GM04504 (cell line): ENCODE measurements at places on chromosomes 7 and 10.

DNA sequence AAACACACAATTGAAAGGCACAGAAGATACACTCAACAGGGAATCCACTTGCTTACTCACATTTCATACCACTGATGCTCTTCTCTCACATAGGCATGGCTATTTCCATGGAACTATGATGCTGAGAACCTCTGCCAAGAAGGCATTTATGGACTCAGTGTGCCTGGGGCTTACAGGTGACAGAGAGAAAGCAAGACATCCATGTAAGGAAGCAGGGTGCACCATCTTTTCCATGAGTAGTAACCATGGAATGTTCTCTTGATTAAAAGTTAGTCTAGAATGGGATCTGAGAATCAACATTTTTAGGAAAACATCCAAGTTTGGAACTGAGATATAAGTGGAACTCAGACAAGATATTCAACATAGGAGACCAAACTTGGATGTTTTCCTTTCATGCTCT, 52.5 kb upstream of the MACC1 start:
- no peak for DNase-seq

- DNase-seq: no peak
Observed at GRCh38 chr7:40205992-40206391, 71.2 kb downstream of the SUGCT start.

DNA sequence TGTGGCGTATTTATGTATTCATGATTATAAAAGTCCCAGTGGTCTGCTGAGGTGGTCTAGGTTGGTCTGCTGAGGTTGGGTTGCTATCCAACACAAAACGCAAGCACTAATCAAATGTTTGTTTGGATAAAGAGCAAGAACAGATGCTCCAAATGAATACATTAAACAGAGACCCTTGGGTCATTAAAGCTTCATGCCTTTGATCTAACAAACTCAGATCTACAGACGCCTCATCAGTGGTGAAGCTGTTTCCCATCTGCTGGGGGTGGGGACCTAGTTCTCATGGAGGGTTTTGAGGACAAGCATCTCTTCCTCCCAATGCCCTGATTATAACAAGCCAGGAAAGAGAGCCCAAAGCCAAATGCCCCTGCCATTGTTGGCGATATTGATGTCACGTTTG, 786.7 kb downstream of the NRG3 start:
- DNase-seq: no peak

- DNase-seq: no peak
Observed at GRCh38 chr7:158303121-158303520, 284.5 kb downstream of the PTPRN2 start.

DNA sequence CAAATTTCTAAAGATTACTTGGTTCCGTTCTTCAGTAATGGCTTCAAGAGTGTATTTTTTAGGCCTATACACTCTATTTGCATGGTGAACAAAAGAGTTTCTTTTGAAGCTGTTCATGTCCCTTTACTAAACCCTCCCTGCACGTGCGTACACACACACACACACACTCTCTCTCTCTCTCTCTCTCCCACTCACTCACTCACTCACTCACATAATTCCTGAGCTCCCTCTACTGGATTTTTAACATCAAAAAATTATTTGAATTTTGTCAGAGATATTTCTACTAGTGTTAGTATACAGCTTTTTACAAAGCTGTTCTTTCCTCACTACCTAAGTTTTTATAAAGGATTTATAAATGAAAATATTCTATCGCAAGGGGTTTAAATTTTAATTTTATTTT, 85.9 kb downstream of the UBE3C start:
- DNase-seq: peak; percentile 13

- DNase-seq: no peak
Observed at GRCh38 chr10:71751515-71752224, 21.6 kb downstream of the VSIR start.

GRCh38 chr10:35896001-35896400, 253.9 kb upstream of the FZD8 start:
- DNase-seq: no peak

- DNase-seq: no peak
Observed at GRCh38 chr10:4067931-4068561, 283.0 kb upstream of the KLF6 start.

- DNase-seq: peak; percentile 84
Observed at GRCh38 chr7:101017064-101017777, 2.7 kb upstream of the MUC17 start.

- no peak for DNase-seq
Observed at GRCh38 chr10:60575105-60575504, 185.4 kb upstream of the ANK3 start.

GRCh38 chr10:122142641-122143237, 128.4 kb upstream of the BTBD16 start:
- DNase-seq: no peak

DNA sequence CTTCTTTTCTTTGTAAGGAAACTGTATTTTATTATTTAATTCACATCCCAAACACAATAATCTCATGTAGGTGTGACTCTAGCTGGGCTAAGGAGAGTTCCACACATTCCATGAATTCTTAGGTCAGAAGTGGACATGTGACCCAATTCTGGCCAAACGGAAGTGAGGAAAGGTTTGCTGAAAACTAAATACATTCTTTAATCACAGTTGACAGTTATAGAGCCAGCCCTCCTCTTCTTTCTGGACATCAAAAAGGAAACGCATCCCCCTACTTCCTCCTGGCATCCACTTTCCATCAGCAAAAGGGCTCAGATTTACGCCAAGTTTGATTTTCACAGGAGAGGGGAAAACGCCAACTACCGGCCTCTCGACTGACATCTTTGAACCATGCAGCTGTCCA, 774.4 kb upstream of the POM121L12 start:
- no peak for DNase-seq

DNA sequence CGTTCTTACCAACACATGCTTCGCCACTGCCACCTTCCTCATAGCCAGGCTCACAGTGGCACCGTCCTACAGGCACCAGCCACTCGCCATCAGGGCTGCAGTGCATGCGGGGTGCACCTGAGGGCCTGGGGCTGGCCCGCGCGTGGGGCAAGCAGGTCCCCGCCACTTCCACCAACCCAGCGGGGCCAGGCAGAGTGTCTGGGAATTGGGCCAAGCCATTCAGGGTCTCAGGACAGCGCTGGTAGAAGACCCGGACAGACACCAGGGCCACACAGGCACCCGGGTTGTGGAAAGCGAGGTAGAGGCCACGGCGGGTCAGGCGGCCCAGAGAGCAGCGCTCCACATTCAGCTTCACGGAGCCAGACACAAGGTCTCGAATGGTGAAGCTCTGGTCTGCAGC, 9.0 kb downstream of the EPHA1 start:
- no peak for DNase-seq

DNA sequence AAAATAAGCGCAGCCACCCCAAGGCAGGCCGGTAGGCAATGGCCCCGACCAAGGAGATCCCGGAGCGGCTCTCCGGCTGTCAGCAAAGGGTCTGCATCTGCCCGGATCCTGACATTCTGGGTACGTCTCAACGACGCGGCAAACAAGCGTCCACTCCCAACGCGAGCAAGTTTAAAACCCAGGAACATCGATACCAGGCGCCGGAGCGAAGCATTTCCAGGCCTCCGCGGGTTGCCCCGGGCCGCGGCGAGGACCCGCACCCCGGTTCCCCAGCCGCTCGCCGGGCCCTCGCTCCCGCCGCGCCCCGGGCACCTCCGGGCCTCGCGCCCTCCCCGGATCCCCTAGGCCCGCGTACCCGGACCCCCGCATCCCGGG, 453 bp downstream of the URGCP start:
- no peak for DNase-seq

DNA sequence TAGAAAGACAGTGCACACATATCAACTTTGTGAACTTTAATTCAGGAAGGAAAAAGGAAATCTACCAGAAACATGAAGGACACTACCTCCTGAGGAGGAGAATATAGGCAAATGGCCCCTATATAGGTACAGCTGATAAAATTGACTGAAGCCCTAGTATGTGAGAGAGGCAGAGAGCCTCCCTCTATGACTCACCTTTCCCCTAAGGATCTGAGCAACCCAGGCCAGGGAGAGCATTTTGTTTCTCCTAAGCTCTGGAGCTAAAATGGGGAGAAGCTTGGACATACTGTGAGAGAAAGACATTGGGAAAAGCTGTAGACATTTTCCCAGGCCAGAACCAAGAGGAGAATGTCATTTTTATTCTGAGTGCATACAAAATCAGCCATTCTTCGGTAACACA, 303.5 kb downstream of the AHR start:
- DNase-seq: no peak

DNA sequence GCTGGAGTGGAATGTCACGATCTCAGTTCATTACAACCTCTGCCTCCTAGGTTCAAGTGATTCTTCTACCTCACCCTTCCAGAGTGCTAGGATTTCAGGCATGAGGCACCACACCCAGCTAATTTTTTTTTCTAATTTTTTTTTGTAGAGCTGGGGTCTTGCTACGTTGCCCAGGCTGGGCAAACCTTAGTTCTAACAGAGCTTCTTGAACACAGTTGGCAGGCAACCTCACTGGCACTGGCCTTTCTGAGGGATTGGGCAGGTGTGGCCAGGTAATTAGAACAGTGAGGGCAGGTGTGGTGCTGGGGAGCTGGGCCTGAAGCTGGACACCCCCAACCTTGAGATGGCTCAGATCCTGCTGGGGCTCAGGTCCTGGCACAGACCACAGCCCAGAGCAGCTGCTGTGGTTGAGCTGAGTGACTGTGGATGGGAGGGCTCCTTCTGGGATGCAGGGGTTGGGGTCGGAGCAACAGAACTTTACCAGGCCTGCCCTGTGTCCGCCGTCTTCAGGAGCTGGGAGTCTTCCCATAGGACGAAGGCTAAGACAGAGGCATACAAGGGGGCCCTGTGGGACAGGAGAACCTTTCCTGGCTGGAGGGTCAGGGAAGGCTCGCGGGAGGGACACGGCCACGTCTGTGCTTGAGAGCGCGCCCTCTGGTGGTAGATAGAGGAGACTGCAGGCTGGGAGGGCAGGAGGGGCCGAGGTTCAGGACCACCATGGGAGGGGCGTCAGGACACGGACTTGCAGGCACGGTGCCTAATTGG, 48.2 kb downstream of the COL26A1 start:
- no peak for DNase-seq

- peak; percentile 13 for DNase-seq
Observed at GRCh38 chr7:103573479-103574058, 127.6 kb upstream of the SLC26A5 start.

DNA sequence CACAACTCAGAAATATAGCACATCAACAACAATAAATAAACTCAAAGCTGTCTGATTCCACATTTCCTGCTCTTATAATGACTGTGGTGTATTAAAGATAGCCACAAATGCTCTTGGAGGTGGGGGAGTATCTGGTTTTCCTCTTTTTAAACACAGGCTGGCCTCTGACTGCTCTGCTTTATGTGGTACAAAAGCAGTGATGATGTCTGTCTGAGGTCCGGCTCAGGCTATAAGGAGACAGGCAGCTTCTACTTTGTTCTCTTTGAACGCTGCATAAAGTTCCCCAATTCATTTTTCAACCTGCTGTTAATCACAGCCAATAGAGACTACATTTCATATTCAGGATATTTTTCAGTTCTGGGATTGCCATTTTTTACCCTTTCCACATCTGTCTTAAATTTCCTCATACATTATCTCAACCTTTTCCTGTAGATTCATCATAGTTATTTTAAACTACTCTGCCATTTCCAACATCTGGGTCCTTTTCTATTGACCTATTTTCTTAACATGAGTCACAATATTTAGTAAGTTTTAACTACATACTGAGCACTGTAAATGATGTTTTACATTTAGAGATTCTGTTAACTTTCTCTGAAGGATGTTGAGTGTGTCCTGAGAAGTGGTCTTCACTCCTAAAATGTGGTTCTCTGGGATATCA, 64.9 kb downstream of the CRPPA start:
- DNase-seq: no peak

DNA sequence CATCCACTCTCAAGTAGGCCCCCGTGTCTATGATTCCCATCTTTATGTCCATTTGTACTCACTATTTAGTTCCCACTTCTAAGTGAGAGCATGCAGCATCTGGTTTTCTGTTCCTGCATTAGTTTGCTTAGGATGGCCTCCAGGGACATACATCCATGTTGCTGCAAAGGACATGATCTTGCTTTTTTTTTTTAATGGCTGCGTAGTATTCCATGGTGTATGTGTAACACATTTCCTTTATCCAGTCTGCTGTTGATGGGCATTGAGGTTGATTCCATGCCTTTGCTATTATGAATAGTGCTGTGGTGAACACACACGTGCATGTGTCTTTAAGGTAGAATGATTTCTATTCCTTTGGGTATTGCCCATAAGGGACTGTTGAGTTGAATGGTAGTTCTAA, 67.8 kb downstream of the SFMBT2 start:
- no peak for DNase-seq

DNA sequence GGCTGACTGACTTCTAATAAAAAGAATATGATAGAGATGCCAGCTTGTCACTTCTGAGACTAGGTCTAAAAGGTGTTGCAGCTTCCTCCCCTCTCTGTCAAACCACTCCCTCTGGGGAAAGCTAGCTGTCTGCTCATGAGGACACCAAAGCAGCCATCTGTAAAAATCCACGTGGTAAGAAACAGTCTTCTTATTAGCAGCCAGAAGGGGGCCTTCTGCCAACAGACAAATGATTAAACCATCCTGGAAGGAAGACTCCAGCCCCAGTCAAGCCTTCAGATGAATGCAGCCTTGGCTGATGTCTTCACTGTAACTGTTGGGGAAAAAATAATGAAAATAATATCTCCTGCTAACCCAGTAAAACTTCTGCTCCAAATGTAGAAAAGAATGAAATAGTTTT, 41.9 kb upstream of the DAGLB start:
- DNase-seq: no peak

DNA sequence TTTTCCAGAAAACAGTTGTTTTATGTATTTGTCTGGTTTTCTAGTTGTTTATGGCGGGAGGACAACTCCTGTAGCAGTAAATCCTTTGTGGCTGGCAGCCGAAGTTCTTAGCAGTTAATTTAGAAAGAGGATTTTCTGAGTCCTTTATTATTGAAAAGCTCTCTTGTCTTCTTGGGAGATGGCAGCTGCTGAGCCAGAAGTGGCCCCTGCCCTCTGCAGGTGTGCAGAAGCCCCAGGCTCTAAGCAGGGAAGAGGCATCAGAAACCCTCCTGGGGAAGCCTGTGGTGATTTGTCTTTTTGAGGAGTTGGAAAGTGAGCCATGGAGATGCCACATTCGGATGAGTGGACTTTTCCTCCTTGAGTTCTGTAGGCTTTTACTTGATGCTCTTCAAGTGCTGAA, 106.3 kb downstream of the GLRX3 start:
- no peak for DNase-seq

DNA sequence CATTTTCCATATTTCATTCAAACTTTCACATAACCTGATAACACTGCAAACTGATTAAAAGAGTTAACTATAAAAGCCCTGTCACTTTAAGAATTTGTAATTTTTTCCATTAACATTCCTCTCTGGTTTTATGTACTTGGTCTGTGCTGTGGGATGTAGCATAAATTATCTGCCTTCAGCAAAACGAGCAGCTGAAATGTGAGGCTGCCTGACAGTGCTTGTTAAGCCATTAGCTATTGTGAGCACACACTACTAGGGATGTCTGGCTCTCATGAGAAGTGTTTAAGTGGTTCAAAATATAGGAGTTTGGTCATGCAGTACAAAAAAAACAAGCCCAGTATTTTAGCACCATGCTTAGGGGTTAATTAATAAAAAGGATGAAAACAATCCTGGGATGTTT, 63.0 kb downstream of the HOXA1 start:
- peak; percentile 25 for DNase-seq

GRCh38 chr7:116232350-116232749, 22.0 kb downstream of the TES start:
- no peak for DNase-seq

GRCh38 chr7:8433477-8434289, at the start of gene NXPH1:
Gene NXPH1 (plus strand): TSS chr7:8433609.
- no peak for DNase-seq
